ENCODE measurements at places on chromosomes 5 and 9.

DNA sequence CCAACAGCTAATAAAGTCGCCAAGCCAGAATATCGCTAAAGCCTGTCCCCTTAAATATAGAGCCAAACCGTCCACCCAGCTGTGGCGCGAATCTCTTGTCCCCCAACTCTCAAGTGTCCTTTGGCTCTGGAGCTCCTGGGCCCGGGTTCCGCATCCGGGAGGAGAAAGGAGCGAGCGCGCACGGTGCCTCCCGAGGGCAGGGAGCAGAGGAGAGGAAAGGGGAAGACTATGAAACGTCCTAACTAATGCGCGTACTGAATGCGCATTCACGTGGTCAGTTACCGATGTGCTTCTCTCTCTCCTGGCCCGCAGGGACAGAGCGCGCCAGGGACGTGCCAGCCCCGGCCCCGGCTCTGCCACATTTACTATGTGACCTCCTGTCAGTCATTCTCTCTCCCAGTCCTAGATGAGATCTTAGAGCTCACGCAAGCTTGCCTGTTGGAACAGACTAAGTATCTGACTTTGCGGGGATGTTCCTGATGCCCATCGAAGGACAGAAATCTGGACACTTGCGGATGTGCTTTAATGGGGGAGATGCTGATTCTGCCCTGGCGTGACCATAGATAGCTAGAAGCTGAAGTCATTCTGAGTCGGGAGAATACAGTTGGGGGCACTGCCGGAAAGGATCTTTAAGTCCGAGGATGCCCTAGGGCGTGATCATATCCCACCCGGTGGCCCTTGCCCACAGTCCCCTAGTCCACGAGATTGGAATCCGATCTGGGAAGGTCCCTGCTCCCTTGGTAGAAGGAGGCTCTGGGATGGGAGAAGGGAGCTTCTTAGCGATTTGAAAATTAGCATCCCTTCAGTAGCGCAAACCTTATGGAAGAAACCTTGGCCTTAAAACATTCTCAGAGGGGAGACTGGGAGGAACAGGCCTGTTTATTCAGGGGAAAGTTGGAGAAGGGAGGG lies 5.7 kb upstream of the EBF1 start:
- DNase-seq: no peak

DNA sequence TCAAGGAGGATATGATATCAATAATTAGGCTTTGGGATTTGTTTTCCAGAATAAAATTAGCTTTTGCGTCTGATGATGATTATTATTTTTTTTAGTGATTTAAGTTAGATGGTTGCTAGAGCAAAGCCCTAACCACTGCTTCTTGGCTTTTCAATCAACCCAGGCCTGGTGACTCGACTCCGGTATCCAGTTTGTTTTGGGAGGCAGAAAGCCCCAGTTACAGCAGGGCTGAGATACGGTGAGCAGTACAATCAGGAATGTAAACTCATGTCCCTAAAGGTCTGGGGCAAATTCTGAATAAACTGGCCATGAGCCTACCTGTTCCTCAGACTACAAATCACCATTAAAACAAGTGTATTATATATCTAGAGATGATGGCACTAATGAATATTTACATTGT lies 24.4 kb upstream of the CYFIP2 start:
- no peak for DNase-seq

DNA sequence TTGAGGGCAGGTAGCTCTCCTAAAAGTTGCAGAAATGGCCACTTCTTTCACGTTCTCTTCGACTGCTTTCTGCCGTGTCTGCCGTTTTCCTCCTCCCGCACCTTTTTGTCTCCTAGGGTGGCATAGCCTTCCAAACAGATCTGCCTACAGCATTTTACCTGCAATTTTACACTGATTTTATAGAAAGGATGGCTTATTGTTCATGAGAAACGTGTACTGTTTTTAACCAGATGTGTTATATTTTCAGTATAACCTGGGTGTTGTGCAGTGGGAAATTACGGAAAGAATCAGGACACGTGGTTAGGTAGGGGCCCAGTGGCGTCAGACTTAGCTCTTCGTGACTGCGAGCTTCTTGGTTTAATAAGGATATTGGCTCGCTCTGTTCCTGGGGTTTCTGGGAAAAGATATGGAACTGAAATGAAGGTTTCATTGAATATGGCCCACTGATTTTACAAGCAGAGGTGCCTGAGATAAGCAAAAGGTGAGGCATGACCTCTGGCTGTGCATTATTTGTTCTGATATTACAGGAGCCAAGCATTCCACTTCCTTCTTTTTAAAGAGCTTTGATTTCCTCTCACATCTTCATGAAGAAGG lies 43.7 kb upstream of the PRSS3 start:
- DNase-seq: no peak

DNA sequence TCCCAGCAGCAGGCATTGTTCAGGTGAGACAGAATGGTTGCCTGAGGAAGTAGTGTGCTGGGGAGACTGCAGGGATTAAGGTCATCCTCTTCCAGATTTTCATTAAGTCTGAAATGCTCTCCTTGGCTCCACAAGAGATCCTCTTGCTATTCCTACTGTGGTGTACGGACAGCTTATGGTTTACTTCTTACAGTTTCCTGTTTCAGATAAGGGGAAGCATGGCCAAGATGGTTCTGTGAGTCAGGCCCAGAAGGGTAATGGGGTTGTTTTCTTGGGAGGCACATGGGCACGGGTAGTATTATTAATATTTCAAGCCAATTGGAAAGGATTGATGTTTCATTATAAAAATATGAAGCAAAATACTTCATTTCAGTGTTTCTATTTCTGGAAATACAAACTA lies 42.9 kb downstream of the GLRX start:
- DNase-seq: no peak

- no peak for DNase-seq
Measured at GRCh38 chr5:88539693-88540365, 271.2 kb upstream of the TMEM161B start.

- no peak for DNase-seq
Measured at GRCh38 chr5:40464511-40464910, 215.2 kb upstream of the PTGER4 start.

- peak; percentile 14 for DNase-seq
Measured at GRCh38 chr9:80175286-80176150, 603.8 kb downstream of the TLE4 start.

DNA sequence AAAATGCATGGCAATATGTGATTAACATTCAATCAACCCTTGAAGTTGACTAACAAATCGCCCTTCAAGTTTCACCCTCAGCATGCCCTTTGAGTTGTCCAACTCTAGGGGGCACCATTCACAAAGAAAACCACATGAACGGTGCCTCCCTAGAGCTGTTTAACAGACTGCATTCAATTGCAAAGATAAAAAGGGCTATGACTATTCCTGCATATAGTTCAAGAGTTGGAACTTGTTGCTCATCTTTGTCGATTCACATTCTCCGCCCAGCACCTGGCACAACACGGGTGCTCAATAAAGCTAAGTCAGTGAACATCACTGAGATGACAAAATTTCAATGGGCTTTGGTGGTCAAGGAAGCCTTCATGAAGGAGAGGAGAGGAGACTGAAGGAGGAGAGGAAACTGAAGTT lies 69.6 kb upstream of the SLC30A5 start:
- DNase-seq: peak; percentile 38

DNA sequence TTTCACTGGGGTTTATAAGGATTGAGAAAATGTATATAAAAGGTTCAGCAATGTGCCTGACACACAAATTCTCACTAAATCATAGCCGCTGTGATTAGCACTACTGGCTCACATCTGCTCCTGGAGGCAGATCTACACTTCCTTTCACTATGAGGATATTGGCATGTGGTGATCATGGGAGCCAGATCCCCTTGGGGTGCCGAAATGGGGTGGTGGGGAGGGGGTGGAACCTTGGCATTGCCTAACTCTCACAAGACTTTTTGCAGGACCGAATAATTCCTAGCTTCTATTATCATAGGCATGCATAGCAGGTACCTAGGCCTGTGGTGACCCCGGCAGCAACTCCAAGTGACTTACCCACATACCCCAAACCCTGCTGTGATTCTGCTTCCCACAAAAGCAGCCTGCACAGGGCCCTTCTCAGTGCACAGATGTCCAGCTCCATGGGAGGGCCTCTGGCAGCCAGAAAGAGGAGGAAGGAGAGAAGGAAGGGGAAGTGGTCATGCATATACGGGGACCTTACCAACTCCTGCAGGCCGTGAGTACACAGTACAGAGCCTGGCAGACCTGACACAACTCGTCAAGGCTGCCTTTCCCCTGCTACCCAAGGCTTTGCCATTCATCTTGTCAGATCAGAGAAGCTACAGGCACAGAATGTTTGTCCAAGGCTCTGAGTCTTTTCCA lies 61.3 kb upstream of the IQGAP2 start:
- no peak for DNase-seq

GRCh38 chr5:35847961-35848360 lies 8.7 kb upstream of the IL7R start:
- DNase-seq: no peak

All from Calu3 (cell line).